ENCODE measurements at places on chromosomes 7 and 10. TPM values are rescaled to one million over a fixed set of nuclear protein-coding genes. Genes with fewer than 3 reads are reported as not detected.

MYO3A gene
- total RNA-seq = not detected

TMEM140 gene
- 0.59 TPM for total RNA-seq

FANK1 gene
- 0.84 TPM for total RNA-seq

AIFM2 gene
- total RNA-seq = 6.5 TPM

SPDYE2B gene
- not detected for total RNA-seq

VSTM4 gene
- 0.74 TPM for total RNA-seq

IFRD1 gene
- 22.0 TPM for total RNA-seq

ADAMTS14 gene
- total RNA-seq = under 0.01 TPM

ZNF485 gene
- 3.7 TPM for total RNA-seq

ESYT2 gene
- total RNA-seq = 48.6 TPM

LBX1 gene
- total RNA-seq = under 0.01 TPM

TCF7L2 gene
- total RNA-seq = 4.0 TPM

MGAM2 gene
- total RNA-seq = not detected

DNAJB9 gene
- total RNA-seq = 9.9 TPM

PLEKHA1 gene
- total RNA-seq = 9.8 TPM

CALML5 gene
- not detected for total RNA-seq

LRRC4 gene
- 0.45 TPM for total RNA-seq

RBM48 gene
- total RNA-seq = 7.1 TPM

THSD7A gene
- total RNA-seq = 0.17 TPM

ZNF804B gene
- not detected for total RNA-seq

DPP6 gene
- not detected for total RNA-seq

AQP1 gene
- total RNA-seq = 0.45 TPM

RPEL1 gene
- not detected for total RNA-seq

TES gene
- total RNA-seq = 47.1 TPM

TRIM73 gene
- 0.45 TPM for total RNA-seq

PRTFDC1 gene
- total RNA-seq = 23.9 TPM

ARHGAP22 gene
- total RNA-seq = 28.9 TPM

FGF8 gene
- not detected for total RNA-seq

SUFU gene
- total RNA-seq = 5.4 TPM

NPC1L1 gene
- total RNA-seq = not detected

DMTF1 gene
- total RNA-seq = 16.3 TPM

LHFPL3 gene
- total RNA-seq = not detected

CCL24 gene
- total RNA-seq = not detected

IQCE gene
- total RNA-seq = 7.0 TPM

PRR15 gene
- total RNA-seq = not detected

OR6V1 gene
- total RNA-seq = not detected

NEUROG3 gene
- not detected for total RNA-seq

FRMD4A gene
- 28.4 TPM for total RNA-seq

TRIM4 gene
- 15.6 TPM for total RNA-seq

OR13A1 gene
- total RNA-seq = not detected
